ENCODE measurements at places on chromosomes 5 and 9.

DNA sequence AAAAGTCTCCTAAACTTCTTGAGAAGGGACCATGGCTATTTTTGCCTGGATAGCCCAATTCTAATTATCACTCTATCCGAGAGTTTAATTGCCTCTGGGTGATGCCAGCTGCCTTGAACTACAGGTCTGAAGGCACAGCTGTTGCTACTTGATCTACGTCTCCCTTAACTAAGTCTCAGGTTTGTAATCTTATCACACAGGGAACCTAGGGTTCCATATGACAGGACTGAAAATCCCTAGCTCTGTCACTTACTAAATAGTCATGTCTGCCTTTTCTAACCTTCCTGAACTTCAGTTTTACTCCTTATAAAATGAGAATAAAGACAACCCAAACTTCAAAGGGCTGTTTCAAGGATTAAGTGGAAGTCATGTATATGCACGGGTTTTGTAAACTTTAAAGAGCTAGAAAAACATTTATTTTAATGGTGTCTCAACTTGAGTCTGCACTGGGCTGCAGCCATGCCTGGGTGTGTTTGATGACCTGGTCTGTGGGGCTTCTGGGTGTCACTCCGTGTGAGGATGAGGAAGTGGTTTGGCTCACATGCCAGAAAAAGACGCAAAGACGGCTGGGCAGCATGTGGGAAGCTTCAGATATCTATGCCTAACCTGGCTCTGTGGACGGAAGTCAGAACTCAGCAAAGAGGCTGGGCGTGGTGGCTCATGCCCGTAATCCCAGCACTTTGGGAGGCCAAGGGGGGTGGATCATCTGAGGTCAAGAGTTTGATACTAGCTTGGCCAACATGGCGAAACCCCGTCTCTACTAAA lies 129.3 kb upstream of the SLC44A1 start:
- no peak for DNase-seq

DNA sequence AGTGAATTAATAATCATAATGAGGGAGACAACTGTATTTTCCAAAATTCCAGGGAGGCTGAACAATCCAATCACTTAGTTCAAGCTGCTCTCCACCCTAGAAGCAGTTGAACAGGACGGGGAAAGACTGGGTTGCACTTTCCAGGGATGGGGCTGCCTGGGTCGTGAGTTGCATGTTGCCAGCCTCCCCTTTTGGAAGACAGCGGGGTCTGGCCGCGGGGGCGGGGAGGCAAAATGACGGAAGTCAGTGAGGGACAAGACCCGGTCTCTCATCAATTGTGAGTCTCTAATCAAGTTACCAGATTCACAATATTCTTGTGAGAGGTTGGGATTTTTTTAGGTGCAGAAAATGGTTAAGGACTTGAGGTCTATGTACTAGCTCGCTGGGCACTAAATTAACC lies 484.1 kb downstream of the ZSWIM6 start:
- no peak for DNase-seq

GRCh38 chr9:8223861-8224260 lies 424.3 kb upstream of the DMAC1 start:
- no peak for DNase-seq

GRCh38 chr5:3194271-3194670 lies 401.4 kb upstream of the IRX1 start:
- no peak for DNase-seq

DNA sequence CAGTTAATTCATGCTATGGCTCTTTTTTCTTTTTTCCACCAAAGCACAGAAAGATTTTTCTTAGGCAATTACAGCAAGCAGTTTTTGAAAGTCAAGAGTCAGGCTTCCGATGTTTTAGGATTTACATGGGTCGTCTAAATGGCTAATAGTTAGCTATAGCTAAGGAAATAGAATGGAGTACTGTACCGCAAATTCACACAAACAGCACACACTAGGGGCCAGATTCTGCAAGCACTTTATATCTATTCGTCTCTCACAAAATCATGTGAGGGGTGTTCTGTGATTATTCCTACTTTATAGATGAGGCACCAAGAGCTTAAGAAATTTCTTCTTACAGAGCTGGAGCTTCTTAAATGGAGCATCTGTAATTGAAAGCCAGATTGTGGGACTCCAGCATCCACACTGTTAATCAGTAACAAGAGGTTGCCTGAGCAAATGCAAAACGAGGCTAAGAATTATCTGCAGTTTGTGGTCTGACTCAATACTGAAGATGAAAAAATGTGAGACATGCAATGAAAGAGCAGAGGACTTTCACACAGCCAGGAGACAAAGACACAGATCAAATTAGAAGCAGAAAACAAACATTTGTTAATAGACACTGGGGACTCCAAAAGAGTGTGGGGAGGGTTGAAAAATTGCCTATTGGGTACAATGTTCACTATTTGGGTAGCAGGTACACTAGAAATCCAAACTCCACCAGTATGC lies 62.7 kb upstream of the CTXN3 start:
- DNase-seq: no peak

GRCh38 chr5:83255268-83255667 lies 177.9 kb downstream of the XRCC4 start:
- DNase-seq: no peak

GRCh38 chr5:135376961-135377624 lies 21.9 kb downstream of the MACROH2A1 start:
- no peak for DNase-seq

- DNase-seq: no peak
Measured at GRCh38 chr5:96004087-96004486, 42.4 kb upstream of the ELL2 start.

DNA sequence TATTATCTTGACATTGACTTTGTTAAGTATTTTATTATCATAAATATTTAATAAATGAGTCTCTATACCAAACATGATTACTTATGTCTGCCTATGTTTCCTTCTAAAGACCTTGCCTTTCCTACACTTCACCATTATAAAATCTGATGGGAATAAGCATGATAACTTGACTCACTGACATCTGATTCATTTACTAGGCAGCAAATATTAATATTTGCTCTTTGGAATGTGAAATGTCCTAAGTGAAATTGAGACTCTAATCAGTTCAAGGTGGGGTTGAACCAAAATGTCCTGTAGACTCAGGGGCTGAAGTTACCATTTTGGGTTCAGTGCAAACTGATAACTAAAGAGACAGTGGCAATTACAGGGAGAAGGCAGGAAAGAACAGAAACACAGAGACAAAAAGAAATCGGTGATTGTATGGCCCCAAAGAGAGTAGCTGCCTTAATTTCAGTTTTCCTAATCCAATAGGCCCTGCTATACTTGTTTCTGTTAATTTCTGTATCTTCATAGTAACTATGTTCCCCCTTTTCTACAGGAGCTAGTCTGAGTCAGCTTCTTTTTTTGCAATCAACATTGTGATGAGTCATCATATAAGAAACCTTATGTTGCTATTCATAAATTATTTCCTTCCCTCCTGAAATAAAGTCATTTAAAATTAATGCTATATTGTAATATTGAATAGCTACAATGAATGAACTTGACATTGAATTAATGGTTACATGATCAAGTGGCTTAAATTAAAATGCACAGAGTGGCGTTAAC lies 296.8 kb downstream of the PDE4D start:
- no peak for DNase-seq

GRCh38 chr5:102856389-102856777 lies 101.3 kb downstream of the PAM start:
- no peak for DNase-seq

- DNase-seq: no peak
Measured at GRCh38 chr9:133352635-133353340, 3.5 kb downstream of the SURF1 start.

DNA sequence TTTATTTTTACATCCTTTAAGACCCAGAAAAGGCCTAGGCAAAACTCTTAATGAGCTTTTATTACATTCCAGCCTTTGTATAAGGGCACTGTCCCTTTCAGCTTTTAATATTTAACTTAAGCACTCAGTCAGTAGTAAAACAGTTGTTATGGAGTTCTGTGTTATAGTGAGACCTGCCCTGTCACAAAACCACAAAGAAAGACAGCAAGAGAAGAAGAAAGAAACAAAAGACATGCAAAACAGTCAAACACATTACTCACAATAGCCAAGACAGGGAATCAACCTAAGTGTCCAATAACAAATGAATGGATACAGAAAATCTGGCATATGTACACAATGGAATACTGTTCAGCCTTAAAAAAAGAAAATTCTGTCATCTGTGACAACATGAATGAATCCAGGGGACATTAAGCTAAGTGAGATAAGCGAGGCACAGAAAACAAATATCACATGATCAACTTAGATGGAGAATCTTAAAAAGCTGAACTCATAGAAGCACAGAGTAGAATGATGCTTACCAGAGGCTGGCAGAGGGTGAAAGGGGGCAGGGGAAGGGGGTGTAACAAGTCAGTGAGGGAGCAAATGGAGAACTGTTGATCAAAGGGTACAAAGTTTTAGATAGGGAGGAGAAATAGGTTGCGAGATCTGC lies 63.8 kb upstream of the CCNG1 start:
- no peak for DNase-seq

- no peak for DNase-seq
Measured at GRCh38 chr5:127596501-127596900, 52.4 kb upstream of the CTXN3 start.

DNA sequence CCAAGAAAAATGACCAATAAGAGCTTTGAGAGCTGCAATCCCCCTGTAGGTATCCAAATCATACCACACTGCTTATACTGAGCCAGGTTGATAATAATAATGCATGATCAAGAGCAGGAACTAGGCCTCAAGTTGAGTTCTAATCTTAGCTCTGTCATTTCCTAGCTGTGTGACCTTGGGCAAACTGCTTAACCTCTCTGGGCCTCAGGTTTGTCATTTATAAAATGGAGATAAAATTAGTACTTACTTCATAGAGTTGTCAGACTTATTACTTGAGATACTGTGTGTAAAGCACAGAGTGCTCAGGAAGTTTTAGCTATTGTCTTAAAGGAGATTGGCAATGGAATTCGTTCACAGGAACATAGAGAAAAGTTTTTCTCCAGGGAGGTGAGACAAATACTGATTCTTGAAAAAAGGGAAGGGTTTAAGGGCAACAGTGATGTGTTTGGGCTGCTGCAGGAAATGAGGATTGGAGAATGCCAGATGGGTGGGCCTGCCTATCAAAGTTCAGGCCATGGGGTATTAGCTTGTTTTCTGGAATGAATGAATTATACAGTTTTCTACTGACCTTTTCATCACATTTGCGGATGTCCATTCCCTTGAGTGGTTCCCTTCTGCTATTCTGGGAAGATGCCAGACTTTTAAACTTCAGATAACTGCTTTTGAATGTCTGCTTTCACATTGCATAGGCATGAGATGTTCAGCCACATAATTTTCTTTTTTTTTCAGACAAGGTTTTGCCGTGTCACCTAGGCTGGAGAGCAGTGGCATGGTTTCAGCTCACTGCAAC lies 10.2 kb upstream of the ATP6V0E1 start:
- no peak for DNase-seq

GRCh38 chr9:124013309-124014210 lies 2.0 kb downstream of the LHX2 start:
- no peak for DNase-seq

GRCh38 chr9:7196467-7196866 lies 438.7 kb downstream of the KDM4C start:
- DNase-seq: no peak

- no peak for DNase-seq
Measured at GRCh38 chr5:52983731-52984636, 5.2 kb upstream of the ITGA2 start.

- DNase-seq: no peak
Measured at GRCh38 chr9:114051281-114051680, 26.8 kb downstream of the AMBP start.

- no peak for DNase-seq
Measured at GRCh38 chr5:35863159-35863558, 6.5 kb downstream of the IL7R start.

- peak; percentile 87 for DNase-seq
Measured at GRCh38 chr9:17134396-17135294, at the start of gene CNTLN. Gene CNTLN, plus strand, starts transcription at chr9:17135040. Its CDS starts 26 bp downstream, at chr9:17135066.

DNA sequence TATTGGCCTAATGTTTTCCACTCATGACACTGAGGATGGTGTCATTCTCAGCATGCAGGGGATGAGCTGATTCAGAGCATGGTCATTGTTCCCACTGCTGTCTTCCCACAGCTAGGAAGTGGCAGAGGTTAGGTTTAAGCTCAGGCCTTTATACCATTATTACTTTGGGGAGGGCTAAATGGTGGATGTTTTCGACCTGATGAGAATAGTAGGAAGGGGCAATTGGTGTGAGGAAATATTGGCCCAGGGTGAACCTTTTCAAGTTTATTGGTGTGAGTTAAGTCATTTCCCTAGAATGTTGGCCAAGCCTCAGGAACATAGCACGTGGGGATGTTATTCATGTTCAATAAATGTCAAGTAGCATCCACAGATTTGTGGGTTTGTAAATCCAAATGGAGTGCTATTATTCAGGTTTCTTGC lies 59.6 kb downstream of the ARHGAP26 start:
- no peak for DNase-seq

DNA sequence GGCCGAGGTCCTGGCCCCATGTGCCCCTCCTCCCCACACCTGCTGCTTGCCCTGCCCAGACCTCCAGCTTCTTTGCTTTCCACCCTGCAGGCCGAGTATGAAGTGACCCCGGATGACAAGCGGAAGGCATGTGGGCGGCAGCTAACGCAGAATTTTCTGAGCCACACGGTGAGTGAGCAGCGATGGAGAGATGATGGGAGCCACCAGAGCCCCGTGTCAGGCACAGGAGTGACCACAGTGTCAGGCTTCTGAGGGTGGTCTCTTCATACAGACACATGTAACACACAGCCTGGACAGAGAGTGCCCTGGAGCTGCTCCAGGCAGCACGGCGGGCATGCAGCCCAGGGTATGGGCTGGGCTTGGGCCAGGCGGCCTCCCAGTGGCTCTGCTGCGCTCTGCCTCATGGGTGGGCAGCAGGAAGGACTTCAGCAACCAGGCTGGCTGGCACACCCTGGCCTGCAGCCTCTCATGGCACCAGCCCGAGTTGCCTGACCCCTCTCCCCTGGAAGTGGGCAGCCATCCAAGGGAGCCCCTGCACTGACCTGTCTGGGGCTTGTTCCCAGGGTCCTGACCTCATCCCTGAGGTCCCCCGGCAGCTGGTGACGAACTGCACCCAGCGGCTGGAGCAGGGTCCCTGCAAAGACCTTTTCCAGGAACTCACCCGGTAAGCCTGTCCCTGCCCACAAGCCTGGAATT lies 5.8 kb downstream of the GRK6 start:
- no peak for DNase-seq

GRCh38 chr5:639584-640213 lies 27.6 kb downstream of the CEP72 start:
- no peak for DNase-seq

DNA sequence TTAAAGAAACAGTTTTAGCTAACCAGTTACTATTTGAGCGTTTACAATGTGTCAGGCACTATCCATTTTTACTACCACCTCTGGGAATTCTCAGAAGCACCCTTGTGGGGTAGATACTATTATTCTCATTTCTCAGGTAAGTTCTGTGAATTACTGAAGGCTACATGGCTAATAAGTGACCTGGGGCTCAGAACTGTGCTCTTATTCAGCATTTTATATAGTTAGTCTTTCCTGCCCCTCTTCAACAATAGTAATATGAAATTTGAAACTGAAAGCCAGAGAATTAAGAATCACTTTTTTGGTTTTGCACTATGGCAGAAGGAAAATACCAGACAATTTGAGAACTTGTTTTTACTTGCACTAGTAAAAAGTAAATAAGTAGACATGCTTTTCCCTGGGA lies 11.8 kb downstream of the ELL2 start:
- DNase-seq: no peak
